ENCODE measurements at places on chromosomes 6 and 20.

GRCh38 chr6:35786810-35787209 lies 6.0 kb downstream of the CLPSL1 start:
- no peaks in the 10 kb centered on the region for H3K4me1 ChIP-seq
- no peak overlapping the region for H3K27ac ChIP-seq
- no peak overlapping the region for H3K4me3 ChIP-seq
- no peak for DNase-seq
- no peaks in the 10 kb centered on the region for H3K36me3 ChIP-seq

DNA sequence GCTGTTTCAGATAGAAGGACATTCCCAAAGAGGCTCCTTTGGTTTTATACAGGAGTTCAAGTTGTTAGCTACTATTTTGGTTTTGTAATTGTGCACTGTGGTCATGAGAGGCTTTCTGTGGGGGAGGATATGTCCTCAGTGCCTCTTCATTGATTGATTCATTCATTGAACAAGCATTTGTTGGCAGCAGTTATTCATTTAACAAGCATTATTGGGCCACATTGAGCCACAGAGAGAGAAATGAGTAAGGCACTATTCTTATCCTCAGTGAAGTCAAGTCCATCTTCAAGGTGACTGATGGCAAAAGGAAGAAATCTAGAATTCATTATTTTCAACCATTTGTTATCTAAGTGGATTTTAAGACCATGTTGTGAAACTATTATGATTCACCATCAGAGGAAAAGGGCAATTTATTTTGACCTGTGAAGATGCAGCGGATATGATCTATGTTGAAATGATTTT lies 697.2 kb upstream of the CITED2 start:
- no peaks in the 10 kb centered on the region for H3K36me3 ChIP-seq
- H3K27ac ChIP-seq: no peak overlapping the region
- peaks cover 5% of the 10 kb centered on the region for H3K4me1 ChIP-seq
- DNase-seq: no peak
- no peak overlapping the region for H3K4me3 ChIP-seq

DNA sequence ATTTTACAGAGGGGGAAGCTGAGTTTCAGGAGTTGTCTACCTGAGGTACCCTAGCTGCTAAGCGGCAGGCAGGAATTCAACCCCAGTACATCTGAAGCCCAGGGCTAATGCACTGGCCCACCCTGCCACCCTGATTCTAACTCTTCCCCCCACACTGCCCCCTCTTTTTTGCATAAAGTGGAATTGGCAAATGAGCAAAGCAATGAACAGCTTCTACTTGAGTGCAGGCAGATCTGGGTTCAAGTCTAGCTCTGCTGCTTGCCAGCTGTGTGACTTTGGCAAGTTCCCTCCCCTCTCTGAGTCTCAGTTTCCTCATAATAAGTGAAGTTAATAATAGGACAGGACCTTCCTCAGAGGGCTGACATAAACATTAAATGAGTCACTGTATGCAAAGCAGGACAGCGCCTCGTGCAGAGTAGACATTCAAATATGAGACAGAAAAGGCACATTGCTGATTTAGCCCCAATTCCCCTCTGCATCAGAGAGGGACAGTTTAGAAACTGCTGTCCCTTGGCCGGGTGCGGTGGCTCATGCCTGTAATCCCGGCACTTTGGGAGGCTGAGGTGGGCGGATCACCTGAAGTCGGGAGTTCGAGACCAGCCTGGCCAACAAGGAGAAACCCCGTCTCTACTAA lies 4.7 kb downstream of the ADA start:
- no peak for DNase-seq
- H3K4me1 ChIP-seq: peaks cover 45% of the 10 kb centered on the region
- H3K27me3 ChIP-seq: peaks cover 5% of the 10 kb centered on the region
- no peaks in the 10 kb centered on the region for H3K36me3 ChIP-seq

- no peak overlapping the region for H3K27ac ChIP-seq
- no peaks in the 10 kb centered on the region for H3K36me3 ChIP-seq
- no peak overlapping the region for H3K4me3 ChIP-seq
- no peak for DNase-seq
- peaks cover 16% of the 10 kb centered on the region for H3K4me1 ChIP-seq
Measured at GRCh38 chr6:169990095-169991030, 238.9 kb downstream of the ERMARD start.

DNA sequence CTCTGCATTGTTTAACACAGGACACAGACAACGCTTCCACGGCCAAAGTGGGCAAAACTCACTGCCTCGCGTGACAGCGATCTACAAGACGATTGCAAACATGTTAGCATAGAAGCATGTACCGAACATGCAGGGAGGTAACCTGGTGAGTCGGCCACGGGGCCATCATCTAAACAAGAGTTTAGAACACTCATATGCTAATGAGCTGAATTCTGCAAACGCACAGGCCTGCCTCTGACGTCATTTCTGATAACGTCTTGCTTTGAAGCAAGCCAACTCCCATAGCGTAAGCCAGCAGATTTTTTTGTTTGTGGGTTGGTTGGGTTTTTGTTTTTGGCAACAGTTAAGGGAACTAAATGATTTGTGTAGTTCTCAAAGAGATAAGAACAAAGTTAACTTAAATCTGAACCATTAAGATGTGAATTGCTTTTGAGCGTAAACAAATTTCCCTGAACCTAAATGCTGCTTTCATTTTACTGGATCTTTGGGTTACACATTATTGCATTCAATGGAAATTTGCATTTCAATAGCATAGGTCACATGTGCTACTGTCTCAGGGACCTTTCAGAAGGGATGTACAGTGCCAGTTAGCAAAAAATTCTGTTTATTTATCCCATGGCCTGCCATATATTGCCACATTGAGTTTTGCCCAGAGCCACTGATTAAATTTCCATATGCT lies 184.5 kb upstream of the PDE10A start:
- no peaks in the 10 kb centered on the region for H3K36me3 ChIP-seq
- H3K27ac ChIP-seq: no peak overlapping the region
- peaks cover 32% of the 10 kb centered on the region for H3K27me3 ChIP-seq
- peaks cover 75% of the 10 kb centered on the region for H3K4me1 ChIP-seq

DNA sequence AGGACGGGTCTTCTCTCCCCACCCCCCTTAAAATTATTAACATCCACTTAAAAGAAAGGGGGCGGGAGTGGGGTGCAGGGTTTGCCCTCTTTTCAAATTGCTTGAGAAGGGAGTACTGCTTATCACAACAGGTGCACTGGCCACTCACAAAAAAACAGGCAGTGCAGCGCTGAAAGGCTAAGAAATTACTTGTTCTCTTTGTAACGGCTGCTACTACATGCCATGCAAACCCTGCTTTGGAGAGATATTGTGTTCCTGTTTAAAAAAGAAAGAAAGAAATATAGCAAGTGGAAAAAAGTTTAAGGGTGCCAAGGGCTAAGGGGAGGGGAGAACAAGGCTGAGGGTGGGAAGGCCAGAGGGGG lies 312.7 kb upstream of the JARID2 start:
- H3K27me3 ChIP-seq: no peaks in the 10 kb centered on the region
- peak overlapping the region; percentile 2 for H3K27ac ChIP-seq
- no peaks in the 10 kb centered on the region for H3K36me3 ChIP-seq

DNA sequence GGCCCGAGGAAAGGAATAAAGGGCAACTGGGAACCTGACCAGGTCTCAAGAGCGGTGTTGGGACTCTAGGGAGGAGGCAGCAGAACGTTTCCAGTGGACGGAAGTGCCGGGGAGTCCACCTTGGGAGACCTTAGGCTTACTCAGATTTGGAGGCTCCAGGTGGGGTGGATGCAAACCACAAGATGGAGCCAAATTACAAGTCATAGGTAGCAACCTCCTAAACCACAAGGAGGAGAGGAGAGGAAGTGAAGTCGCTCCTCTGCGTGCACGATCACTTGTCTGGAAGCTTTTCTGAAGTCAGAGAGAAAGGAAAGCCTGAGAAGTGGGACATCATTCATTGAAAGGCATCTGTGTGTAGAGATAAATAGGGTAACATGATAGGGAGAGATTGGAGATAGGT lies 9.3 kb downstream of the HLA-DOA start:
- H3K4me1 ChIP-seq: peaks cover 5% of the 10 kb centered on the region
- H3K36me3 ChIP-seq: no peaks in the 10 kb centered on the region
- no peak overlapping the region for H3K27ac ChIP-seq

GRCh38 chr6:105733556-105734162 lies 330.8 kb upstream of the PREP start:
- no peak overlapping the region for H3K4me3 ChIP-seq
- H3K27me3 ChIP-seq: no peaks in the 10 kb centered on the region
- peaks cover 7% of the 10 kb centered on the region for H3K36me3 ChIP-seq
- H3K27ac ChIP-seq: no peak overlapping the region
- no peak for DNase-seq
- peaks cover 15% of the 10 kb centered on the region for H3K4me1 ChIP-seq

DNA sequence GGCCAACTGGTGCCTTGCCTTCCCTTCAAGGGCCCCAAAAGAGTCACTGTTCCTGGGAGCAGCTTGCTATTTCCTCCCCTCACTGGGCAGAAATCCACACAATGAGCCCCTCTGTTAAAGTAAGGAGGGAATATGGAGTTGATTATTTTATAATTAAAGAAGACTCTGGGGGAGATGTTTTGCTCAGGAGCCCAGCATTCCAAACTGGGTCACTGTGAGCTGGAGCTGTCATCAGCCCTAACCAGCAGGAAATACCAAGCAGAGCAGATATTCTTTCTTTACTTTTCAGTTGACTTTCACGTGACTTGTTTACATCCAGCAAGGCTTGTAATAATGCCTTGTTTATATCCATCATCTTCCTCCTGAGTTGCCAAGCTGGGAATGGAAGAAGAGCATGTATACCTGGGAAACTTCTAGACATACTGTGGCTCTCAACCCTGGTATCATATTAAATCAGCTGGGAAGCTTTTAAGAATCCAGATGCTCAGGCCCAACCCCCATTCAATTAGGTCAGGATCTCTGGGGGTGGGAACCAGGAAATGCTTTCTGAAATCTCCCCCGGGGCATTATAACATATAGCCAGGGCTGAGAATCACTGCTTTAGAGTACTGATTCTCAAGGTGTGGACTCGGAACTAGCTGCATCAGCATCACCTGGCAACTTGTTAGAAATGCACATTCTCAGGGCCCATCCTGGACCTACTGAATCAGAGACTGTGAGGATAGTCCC lies 175.6 kb upstream of the MYLIP start:
- H3K4me1 ChIP-seq: peaks cover 83% of the 10 kb centered on the region
- H3K27ac ChIP-seq: peak overlapping the region; percentile 69
- no peak for DNase-seq
- H3K36me3 ChIP-seq: no peaks in the 10 kb centered on the region

GRCh38 chr6:133136177-133136880 lies 104.8 kb upstream of the EYA4 start:
- no peak overlapping the region for H3K27ac ChIP-seq
- H3K27me3 ChIP-seq: no peaks in the 10 kb centered on the region
- H3K4me1 ChIP-seq: peaks cover 21% of the 10 kb centered on the region
- no peaks in the 10 kb centered on the region for H3K36me3 ChIP-seq

DNA sequence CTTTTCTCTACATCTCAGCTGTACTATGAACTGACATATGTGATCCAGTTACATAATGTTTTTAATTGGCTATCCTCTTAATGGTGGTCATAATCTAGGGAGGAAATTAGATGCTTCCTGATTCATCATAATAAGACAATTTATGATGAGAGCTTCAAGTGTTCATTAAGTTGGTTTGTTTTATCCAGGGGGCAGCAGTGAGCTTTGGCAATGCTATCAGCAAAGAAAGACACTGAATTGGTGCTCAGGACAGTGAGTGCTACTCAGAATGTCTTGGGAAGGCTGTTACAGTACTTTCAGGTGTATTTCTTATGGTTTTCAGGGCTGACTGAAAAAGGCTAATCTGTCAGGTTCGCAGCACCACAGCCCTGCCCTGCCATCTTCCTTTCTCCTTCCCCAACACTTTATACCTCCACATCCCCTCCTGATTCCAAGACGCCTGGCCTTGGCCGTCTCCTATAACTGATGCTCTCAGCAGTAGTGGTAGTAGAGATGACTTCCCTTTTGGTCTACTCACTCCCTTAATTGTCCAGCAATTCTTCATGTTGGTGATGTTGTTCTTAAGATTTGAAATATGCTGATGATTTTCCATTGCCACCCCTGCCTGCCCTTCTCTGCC lies 67.0 kb upstream of the TNFAIP3 start:
- H3K27me3 ChIP-seq: peaks cover 4% of the 10 kb centered on the region
- H3K4me3 ChIP-seq: no peak overlapping the region
- peaks cover 8% of the 10 kb centered on the region for H3K4me1 ChIP-seq
- no peaks in the 10 kb centered on the region for H3K36me3 ChIP-seq
- DNase-seq: no peak
- H3K27ac ChIP-seq: no peak overlapping the region

DNA sequence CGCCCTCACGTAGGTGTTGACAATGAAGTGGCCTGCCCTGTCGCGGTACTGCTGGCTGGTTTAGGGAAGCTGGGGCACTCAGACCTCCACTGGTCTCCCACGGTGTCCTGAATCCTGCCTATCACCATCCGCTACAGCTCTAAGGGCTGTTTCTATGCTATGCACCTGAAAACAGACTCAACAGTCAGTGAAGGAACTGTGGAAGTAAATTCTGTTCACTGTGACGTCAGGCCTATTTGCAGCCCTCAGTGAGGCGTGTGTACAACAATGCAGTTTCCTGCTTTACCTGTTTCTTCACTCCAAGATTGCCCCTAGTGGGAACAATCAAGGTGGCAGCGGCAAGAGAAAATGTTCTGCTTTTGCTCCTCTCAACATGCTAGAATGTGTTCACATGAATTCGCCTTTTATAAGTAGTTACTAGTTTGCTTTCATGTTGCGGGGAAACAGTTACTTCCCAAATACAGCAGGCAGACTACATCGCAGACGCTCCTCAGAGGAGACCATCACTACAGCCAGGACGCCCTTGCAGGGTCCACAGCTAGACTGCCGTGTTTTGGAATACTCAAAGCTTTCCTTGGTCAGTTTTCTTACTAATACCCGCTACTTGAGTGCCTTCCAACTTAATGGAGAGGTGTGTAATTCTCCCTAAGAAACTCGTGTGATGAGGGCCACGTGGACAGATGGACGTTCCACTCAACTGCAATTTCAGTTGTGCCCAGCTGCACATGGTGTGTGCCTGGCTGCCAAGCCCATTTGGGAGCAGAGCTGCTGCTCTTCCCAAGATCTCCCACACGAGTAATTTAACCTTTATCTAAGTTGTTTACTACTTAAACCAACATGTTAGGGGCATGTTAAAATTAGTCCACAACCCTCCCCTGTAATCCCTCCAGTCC lies 25.4 kb downstream of the DIDO1 start:
- peaks cover 38% of the 10 kb centered on the region for H3K4me1 ChIP-seq
- no peaks in the 10 kb centered on the region for H3K27me3 ChIP-seq
- H3K36me3 ChIP-seq: peaks cover 38% of the 10 kb centered on the region
- H3K4me3 ChIP-seq: no peak overlapping the region

Measured in nephron progenitor cell (in vitro differentiated cells).